CMK (cell line): ENCODE measurements at places on chromosomes 7 and 10.
A peak's percentile ranks its signal among the peaks of the same experiment; 100 is the strongest.

DNA sequence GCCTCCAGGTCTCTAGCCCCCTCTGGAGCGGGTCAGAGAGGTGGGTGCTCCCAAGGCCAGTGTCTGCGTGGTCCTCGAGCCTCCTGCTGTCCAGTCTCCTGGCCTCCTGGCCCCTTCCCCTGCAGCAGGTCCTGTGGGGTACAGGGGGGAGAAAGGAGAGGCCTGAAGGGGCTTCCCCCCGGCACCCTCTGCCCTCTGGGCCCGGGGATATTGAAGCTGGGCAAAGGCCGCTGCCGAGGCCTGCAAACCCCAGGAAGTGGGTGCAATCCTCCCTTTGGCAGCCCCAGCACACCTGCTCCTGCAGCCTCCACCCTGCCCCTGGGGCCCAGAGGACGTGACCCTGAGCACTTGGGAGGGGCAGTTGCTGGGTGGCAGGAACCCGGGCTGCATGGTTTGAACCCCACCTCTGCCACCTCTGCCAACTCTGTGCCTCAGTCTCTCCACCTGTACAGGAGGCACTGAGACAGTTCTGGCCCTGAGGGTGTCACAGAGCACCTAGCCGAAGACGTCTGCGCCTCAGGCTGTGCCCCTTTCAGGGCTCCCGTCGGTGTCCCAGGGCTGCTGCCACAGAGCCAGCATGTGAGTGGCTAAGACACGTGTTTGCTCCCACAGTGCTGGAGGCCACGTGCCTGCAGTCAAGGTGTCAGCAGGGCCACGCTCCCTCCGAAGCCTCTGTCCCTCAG, 59.1 kb upstream of the INPP5A start:
- no peak for DNase-seq

GRCh38 chr7:67620216-67620933, 623.7 kb downstream of the TYW1 start:
- no peak for DNase-seq

DNA sequence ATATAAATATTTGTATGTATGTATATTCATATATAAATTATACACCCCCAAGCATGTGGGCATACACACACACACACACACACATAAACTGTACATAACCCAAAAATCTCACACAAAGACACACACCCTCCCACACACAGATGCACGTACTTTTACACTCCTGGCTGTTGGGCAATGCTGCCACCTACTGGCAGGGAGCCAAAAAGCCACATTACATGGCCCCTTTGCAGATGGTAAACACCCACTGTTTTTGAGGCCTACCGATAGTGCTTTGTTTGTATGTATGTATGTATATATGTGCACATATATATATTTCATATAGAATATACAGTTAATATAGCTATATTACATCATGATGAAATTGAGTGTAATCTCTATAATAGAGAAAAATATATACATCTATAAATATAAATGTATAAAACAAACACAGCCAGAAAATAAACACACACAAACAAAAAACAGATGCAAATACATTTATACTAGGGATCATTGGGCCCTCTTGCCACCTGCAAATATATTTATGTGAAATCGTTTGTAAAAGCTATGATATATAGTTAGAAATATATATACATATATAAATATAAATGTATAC, 120.1 kb upstream of the ACBD5 start:
- peak; percentile 65 for DNase-seq

GRCh38 chr10:70399177-70399576, 4.8 kb upstream of the EIF4EBP2 start:
- no peak for DNase-seq

- DNase-seq: no peak
Measured at GRCh38 chr10:19531324-19531723, 284.9 kb upstream of the PLXDC2 start.

DNA sequence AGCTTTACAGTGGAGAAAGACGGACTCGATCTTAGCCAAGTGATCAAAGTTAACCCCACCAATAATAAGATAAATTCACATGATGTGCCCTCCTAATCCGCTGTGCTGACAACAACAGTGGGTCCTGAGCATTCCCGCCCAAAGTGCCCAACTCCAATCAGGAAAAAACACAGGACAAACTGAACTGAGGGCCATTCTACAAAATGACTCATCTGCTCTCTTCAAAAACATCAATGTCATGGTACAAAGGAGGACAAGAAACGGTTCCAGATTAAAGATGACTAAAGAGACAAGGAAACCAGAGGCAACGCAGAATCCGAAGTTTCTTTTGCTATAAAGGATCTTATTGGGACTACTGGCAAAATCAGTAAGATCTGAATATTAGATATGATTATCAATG, 79.4 kb downstream of the CTBP2 start:
- no peak for DNase-seq

DNA sequence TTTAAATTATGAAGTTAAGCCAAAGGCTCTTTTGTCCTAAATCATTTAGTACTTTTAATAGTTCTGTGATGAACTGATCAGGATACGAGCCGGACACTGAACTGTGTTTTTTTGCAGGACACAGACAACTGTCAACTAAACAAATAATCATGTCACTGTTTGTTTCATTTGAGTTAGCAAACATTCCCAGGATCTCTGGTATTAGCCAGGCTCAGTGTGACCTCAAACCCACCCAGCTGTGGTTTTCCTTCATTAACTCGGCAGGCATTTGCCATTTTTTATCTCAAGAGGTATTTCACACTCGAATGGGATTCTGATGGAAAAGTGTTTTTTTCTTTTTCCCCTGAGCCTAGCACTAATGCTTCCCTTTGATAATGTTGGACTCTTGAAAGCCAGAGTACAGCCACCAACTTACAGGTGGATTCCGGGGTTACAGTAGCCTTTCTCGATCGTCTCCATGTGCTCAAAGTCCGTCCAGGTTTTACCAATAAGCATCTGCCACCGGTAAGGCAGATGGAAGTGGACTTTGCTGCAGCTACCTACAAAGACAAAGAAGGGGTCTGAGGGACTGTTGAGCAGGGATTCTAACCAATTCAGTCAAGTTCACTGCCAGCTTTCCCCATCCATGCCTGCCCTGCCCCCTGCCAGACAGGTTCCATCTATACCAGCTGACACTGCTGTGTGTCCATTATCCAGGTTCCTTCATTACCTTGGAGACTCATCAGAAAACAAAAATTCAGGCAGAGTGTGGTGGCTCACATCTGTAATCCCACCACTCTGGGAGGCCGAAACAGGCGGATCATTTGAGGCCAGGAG, 33.4 kb downstream of the ZC3HAV1 start:
- DNase-seq: no peak

- no peak for DNase-seq
Measured at GRCh38 chr7:33936503-33936902, 31.2 kb downstream of the BMPER start.

GRCh38 chr7:157490465-157490912, 153.7 kb downstream of the DNAJB6 start:
- DNase-seq: peak; percentile 34

DNA sequence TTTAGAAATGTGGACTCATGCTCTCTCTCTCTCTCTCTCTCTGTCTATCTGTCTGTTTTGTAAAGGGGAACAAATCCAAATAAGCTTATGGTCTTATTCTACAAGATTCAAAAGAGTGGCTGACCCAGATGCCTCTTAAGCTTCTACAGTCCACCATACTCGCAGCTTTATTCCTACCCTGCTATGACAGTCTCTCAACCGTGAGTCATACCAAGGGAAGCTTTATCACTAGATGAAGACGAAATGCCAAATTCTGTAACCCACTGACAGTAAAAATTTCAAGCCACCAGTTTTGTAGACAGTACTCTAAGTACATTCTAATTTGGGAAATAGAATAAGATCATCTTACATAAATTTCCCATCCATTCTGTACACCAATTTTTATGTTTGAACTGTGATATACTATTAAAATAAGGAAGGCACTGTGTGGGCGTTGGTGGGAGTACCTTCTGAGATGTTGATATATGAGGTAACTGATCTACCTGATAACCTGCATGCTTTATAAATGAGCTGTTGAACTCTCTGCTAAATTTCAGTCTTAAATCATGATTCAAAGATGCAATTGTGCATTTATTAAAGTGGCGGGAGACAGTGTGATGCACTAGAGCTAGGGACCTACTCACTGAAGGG, 153.2 kb downstream of the KLF6 start:
- DNase-seq: no peak

- DNase-seq: no peak
Measured at GRCh38 chr7:5394264-5395105, 29.1 kb downstream of the TNRC18 start.

GRCh38 chr7:5448378-5449037, 24.9 kb upstream of the TNRC18 start:
- DNase-seq: no peak

DNA sequence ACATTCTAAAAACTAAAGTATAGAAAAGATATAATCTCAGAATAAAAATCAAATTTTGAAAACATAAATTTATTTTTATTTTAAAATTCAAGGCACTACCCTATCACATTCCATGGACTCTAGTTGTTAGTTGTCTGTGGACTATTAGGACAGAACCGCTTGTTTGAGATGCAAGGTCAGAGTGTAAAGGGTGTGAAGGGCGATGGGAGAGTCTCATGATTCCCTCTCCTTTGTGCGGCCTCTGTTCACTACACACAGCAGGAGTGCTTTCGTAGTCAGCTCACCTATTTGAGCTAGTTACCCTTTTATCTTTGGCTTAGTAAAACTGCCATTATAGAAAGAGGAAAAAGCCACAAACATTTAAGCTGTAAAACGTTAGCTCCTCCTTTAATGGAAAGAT, 189.8 kb upstream of the TEX47 start:
- DNase-seq: no peak

DNA sequence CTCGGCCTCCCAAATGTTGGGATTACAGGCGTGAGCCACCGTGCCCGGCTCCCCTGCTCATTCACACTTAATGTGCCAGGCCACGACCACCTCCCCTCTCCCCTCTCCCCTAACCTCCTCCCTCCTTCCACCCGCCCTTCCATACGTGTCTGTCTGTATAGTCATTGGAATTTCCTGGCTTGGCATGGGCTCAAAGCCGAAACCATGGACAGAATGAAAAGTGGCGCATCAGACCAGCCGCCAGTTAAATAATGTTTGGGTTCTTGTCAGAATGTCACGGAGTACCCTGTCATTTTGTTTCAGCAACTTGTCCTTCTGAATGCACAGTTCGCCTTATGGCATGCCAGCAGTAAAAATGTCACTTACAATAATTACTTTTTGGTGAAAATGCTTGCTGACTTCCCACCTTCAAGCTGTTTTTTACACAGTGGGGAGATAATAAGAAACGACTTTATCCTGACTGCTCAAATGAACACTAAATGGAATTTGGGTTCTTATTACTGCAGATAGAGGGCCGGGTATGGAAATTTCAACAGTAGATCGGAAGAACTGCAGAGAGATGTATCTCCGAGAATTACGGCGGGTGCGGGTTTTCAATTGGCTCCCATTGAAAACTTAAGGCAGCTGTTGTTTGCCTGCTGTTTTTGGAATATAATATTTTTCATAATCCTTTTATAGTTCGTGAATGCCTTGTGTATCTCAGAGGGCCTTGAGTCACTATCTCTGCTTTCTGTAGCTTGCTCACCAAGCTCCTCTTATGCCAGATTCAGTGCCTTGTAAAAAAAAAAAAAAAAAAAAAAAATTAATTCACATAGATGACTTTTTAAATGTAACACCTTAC, 65.5 kb upstream of the SH2B2 start:
- no peak for DNase-seq

DNA sequence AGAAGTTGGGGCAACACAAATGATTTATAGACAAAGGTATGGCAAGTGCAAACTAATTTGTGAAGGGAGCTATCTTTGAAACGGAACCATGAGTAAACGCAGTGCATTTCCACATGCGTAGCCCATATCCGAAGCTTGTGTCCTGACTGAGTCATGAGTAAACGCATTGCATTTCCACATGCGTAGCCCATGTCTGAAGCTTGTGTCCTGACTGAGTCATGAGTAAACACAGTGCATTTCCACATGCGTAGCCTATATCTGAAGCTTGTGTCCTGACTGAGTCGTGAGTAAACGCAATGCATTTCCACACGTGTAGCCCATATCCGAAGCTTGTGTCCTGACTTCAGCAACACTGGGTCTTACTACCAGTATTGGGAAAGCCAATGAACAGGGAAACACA, 95.0 kb downstream of the CELF2 start:
- no peak for DNase-seq

DNA sequence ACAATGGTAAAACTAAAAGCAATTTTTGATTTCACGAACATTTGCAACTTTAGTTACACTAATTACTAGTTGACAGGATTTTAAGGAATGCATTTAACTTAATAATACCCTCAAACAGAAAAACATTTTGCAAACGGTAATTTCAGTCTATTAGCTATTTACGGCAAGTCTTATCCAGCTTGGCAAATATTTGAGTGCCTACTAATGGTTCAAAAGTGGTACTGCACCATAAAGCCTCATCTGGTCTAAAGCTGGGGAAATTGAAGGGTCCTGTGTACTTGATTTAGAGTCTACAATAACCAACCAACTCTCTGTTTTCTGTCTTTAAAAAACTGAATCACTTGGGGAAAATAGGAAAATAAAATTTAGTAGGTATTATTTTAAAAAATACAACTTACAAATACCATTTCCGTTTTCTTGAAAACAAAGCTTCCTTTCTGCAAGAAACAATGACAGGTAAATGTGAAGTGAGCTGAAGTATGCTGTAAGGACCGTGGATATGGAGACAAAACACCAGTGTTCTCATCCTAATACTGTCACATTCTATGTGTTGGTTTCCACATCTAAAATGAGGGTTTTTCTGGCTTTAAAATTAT, 142.3 kb downstream of the VPS50 start:
- DNase-seq: no peak

DNA sequence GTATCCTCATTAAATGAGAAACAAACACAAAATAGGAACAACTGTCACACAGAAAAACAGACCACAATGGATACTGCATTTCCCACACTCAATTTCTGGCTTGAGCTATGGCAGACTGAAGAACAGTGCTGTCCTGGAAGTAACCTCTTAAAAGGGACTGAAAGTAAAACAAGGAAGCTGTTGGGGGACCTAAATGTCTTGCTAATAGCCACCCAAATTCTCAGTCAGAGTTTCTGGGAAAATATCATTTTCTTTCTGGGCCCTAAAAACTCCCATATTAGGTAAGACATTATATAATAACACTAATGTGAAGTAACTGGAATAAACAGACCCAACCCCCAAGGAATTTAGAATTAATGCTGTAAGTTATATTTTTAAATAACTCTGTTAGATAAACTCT, 80.9 kb upstream of the TFEC start:
- DNase-seq: no peak

GRCh38 chr7:79227044-79227443, 226.4 kb downstream of the MAGI2 start:
- no peak for DNase-seq

GRCh38 chr7:40327873-40328272, 193.1 kb downstream of the SUGCT start:
- no peak for DNase-seq

- DNase-seq: no peak
Measured at GRCh38 chr7:44706788-44707557, 41.7 kb upstream of the ZMIZ2 start.

GRCh38 chr7:9082203-9082602, 648.8 kb downstream of the NXPH1 start:
- DNase-seq: no peak

GRCh38 chr7:105204520-105204919, 184.2 kb downstream of the SRPK2 start:
- DNase-seq: no peak
